ENCODE measurements at places on chromosomes 3 and 15. TPM values are rescaled to one million over a fixed set of nuclear protein-coding genes. Genes with fewer than 3 reads are reported as not detected.
A peak's percentile ranks its signal among the peaks of the same experiment; 100 is the strongest.

GRCh38 chr3:186915806-186916796, 14.2 kb upstream of the ST6GAL1 start:
- H3K36me3 ChIP-seq, result no peaks in the 10 kb centered on the region
- no peaks in the 10 kb centered on the region for H3K4me1 ChIP-seq

DNA sequence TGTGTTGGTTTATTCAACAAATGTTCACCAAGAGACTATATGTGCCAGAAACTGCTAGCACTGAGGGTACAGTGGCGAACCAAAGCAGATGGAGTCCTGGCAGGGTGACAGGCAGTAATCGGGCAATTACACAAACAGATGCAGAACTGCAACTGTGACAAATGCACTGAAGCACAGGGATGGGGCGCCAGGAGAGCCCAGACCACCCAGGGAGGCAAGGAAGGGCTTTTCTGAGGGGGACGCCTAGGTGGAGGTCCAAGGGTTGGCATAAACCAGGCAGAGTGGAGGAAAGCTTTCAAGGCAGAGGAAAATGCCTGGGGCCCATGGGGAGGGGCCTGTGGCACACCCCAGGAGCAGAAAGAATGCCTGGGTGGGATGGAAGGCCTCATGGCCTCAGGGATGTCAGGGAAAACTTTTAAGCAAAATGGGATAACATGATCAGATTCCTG, 5.5 kb downstream of the DIS3L start:
- H3K27ac ChIP-seq, result no peak overlapping the region
- H3K4me3 ChIP-seq, result no peak overlapping the region
- H3K36me3 ChIP-seq, result peaks cover 3% of the 10 kb centered on the region
- no peaks in the 10 kb centered on the region for H3K27me3 ChIP-seq
- no peak for DNase-seq
- H3K4me1 ChIP-seq, result peaks cover 5% of the 10 kb centered on the region

Gene LARP6
- total RNA-seq, result 43.3 TPM

Gene CD96
- 13.7 TPM for total RNA-seq

DNA sequence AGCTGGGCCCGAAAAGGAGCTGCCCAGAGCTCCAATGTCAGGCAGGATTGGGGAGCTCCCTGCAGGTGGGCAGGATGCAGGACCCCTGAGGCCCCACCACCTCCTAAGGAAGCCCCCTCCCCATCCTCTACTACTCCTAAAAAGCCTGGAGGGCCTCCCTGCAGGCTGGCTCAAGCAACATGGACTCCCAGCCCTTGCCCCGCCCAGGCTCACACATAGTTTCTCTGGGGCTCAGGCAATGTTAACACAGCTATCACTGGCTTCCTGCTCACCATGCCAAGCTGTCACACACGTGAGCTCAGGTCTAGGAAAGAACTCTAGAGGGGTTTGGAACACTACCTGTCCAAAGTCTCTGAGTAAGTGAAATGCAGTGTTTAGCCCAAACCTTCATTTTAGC, 65.4 kb upstream of the ZNF148 start:
- peaks cover 26% of the 10 kb centered on the region for H3K4me1 ChIP-seq
- no peak overlapping the region for H3K4me3 ChIP-seq
- no peak for DNase-seq
- no peaks in the 10 kb centered on the region for H3K27me3 ChIP-seq
- H3K27ac ChIP-seq, result no peak overlapping the region

- H3K27me3 ChIP-seq, result no peaks in the 10 kb centered on the region
- DNase-seq, result no peak
These were observed 40.7 kb downstream of the C2CD4B start for GRCh38 chr15:62124176-62124972.

Gene A4GNT
- not detected for total RNA-seq

GRCh38 chr3:59426821-59427565, 377.2 kb upstream of the CFAP20DC start:
- H3K4me1 ChIP-seq, result no peaks in the 10 kb centered on the region
- no peaks in the 10 kb centered on the region for H3K36me3 ChIP-seq
- no peak overlapping the region for H3K4me3 ChIP-seq
- H3K27ac ChIP-seq, result no peak overlapping the region
- no peaks in the 10 kb centered on the region for H3K27me3 ChIP-seq

- H3K36me3 ChIP-seq, result peaks cover 7% of the 10 kb centered on the region
- H3K4me3 ChIP-seq, result peak overlapping the region; percentile 27
- no peak for DNase-seq
- peaks cover 25% of the 10 kb centered on the region for H3K4me1 ChIP-seq
These were observed 47.0 kb downstream of the CALML4 start for GRCh38 chr15:68158046-68158628.

GRCh38 chr3:189455641-189456417, 175.4 kb upstream of the TP63 start:
- H3K4me1 ChIP-seq, result peaks cover 3% of the 10 kb centered on the region
- no peak overlapping the region for H3K4me3 ChIP-seq
- DNase-seq, result no peak
- no peak overlapping the region for H3K27ac ChIP-seq

DNA sequence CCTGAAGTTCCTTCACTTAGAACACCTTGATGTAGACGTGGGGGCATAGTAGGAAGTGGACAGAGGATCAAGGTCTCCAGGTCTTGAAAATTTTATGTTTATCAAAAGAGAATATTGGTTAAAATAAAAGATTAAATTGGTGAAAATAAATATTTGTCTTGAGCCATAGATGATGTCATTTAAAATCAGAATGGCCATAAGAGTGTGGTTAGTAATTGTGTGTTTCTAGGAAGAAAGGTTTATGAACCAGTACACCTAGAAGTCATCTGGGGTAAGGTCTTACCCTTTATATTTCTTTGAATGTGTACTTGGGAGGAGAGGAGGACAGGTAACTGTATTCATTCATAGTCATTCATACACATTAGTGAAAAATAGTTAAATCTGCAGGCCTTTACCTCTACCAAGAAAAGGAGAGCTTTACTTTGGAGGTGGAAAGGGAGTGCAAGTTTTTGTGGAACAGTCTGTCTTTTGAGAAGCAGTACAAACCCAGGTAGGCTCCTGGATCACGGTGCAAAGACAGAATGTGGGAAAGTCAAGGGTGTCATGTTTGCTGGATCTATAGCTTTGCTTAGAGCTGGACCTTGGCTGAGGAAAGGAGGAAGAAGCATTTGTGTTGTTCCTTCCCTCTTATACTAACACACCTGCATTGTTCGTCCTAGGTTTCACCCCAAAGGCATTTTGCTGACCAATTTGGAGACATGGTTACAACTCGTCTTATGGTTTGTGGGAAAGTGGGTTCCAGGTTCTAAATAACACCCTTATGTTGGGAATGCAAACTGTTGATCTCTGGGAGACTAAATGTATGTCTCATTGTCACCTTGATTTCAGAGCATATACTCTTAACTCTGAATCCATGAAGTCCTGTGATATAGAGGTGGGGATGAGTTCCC, 6.2 kb downstream of the SCAANT1 start:
- DNase-seq, result no peak
- H3K27me3 ChIP-seq, result no peaks in the 10 kb centered on the region
- no peak overlapping the region for H3K4me3 ChIP-seq

- H3K27me3 ChIP-seq, result no peaks in the 10 kb centered on the region
- no peak overlapping the region for H3K27ac ChIP-seq
- no peak for DNase-seq
- H3K4me1 ChIP-seq, result no peaks in the 10 kb centered on the region
- no peak overlapping the region for H3K4me3 ChIP-seq
These were observed 47.3 kb downstream of the EIF3J start for GRCh38 chr15:44584162-44584749.

Gene LSM3
- 4.9 TPM for total RNA-seq

GRCh38 chr3:42036483-42036823, 54.7 kb upstream of the TRAK1 start:
- no peaks in the 10 kb centered on the region for H3K27me3 ChIP-seq
- DNase-seq, result no peak
- peaks cover 65% of the 10 kb centered on the region for H3K4me1 ChIP-seq
- peak overlapping the region; percentile 75 for H3K27ac ChIP-seq
- no peak overlapping the region for H3K4me3 ChIP-seq

- H3K36me3 ChIP-seq, result no peaks in the 10 kb centered on the region
- no peaks in the 10 kb centered on the region for H3K27me3 ChIP-seq
- no peak for DNase-seq
- no peak overlapping the region for H3K4me3 ChIP-seq
- H3K27ac ChIP-seq, result no peak overlapping the region
These were observed 191.8 kb downstream of the LSAMP start for GRCh38 chr3:116253511-116253910.

Gene ACOX2
- total RNA-seq, result 22.2 TPM

Gene ERC2
- total RNA-seq, result not detected

Gene ANKRD34C
- not detected for total RNA-seq

Gene C3orf22
- total RNA-seq, result not detected

DNA sequence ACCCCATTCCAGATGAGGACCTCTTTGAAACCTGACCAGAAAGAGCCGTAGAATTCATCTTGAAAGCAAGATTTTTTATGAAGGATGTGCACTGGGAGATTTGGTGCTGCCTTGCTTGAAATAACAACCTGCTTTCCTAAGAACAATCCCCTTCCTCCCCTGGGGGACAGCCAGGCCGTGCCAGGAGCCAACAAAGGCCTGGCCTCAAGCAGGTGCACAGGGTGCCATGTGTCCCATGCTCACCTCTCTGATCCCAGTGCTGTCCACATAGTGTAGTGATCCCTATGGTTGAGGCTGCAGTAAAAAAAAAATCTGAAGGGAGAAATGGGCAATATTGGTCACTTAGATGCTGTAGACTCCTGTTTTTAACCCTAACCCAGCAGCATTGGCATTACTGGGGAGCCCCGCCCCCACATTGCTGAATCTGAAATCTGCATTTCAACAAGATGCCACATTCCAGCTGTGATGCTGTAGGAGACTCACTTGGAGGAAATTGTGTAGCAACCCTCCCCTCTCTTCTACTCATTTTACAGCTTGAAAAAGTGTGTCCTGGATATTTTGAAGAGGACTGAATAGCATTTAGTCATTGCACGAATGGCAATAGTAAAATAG, 171.2 kb downstream of the APBA2 start:
- H3K4me1 ChIP-seq, result no peaks in the 10 kb centered on the region
- no peak for DNase-seq
- H3K27ac ChIP-seq, result no peak overlapping the region
- H3K27me3 ChIP-seq, result no peaks in the 10 kb centered on the region
- no peak overlapping the region for H3K4me3 ChIP-seq

Gene LYZL4
- not detected for total RNA-seq

Gene PLA2G4E
- total RNA-seq, result not detected

DNA sequence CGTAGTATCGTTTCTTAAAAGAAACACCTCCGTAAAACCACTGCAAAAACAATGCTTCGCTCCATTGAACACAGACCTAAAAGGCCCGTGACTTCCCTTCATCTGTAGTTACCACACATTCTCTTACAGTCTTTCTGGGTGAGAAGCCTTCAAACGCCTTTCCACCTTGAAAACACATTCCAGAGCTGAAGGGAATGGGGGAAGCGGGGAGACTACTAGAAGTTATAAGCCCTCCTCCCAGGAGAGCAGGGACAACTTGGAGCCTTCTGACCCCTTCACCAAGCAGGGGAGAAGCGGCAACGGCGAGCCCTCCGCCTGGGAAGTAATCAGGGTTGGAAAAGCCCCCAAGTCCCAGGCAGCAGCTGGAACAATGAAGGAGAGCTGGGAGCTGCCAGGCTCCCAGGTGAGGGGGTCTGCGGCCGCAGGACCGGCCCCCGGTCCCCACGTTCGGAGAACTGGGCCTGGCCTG, 461 bp downstream of the SECISBP2L start:
- DNase-seq, result no peak
- peak overlapping the region; percentile 66 for H3K27ac ChIP-seq
- peak overlapping the region; percentile 100 for H3K4me3 ChIP-seq

Gene EPHA3
- 10.2 TPM for total RNA-seq

GRCh38 chr3:52317208-52318000, 1.3 kb downstream of the DNAH1 start:
- no peaks in the 10 kb centered on the region for H3K36me3 ChIP-seq
- H3K4me3 ChIP-seq, result peak overlapping the region; percentile 67
- peaks cover 16% of the 10 kb centered on the region for H3K4me1 ChIP-seq

- peaks cover 26% of the 10 kb centered on the region for H3K4me1 ChIP-seq
- H3K27ac ChIP-seq, result no peak overlapping the region
- no peak for DNase-seq
- H3K36me3 ChIP-seq, result no peaks in the 10 kb centered on the region
- H3K4me3 ChIP-seq, result peak overlapping the region; percentile 99
These were observed 2.0 kb downstream of the XRN1 start for GRCh38 chr3:142445816-142446254.

DNA sequence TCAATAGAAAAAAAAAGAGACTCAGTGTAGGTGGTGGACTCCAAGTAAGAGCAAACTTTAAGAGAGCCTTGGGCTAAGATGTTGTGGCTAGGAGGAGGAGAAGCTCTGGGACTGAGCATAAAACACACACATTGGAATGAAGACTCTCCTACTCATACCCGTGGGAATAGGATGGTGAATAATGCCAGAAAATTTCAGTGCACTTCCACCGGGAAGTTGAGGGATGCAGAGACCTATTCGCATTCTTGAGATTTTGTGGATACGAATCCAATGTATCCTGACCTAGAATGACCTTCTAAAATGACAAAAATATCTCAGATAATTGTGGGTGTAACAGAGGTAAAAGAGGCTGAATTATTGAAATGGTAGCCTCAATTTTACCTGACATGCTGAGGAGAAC, 388.7 kb upstream of the SGO1 start:
- no peak overlapping the region for H3K27ac ChIP-seq
- H3K27me3 ChIP-seq, result no peaks in the 10 kb centered on the region
- H3K4me3 ChIP-seq, result no peak overlapping the region
- no peaks in the 10 kb centered on the region for H3K4me1 ChIP-seq

DNA sequence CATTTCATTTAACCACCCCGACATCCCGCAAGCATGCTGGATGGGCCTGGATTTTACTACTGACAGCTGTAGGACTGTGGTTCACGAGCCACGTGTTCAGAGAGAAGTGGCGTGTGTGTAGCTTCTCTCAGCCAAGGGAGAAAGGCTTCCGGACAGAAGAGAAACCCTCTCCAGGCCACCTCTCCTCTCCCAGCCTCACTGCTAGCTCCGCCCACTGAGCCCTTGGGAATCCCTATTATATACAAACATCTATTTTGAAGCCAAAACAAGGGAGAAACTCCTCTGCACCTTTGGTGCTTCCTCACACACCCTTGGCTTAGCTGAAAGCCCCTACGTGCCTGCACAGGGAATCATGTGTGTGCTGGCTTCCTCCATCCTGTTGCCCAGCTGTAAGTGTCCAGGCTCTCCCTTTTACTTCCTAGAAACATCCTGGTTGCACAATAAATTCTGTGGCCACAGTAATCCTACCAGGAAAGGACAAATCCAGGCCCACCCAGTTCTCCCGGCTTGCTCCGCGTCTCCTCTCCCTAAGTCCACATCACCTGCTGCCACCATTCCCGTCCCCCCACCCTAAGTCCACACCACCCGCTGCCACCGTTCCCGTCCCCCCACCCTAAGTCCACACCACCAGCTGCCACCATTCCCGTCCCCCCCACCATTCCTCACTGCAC, 30.5 kb downstream of the PCSK6 start:
- no peak for DNase-seq
- H3K27me3 ChIP-seq, result no peaks in the 10 kb centered on the region
- H3K4me1 ChIP-seq, result no peaks in the 10 kb centered on the region
- H3K4me3 ChIP-seq, result no peak overlapping the region

Gene GOLGA6L7
- not detected for total RNA-seq

GRCh38 chr3:112056451-112056929, 22.0 kb downstream of the TMPRSS7 start:
- DNase-seq, result no peak
- H3K4me3 ChIP-seq, result no peak overlapping the region
- peaks cover 7% of the 10 kb centered on the region for H3K4me1 ChIP-seq
- H3K36me3 ChIP-seq, result no peaks in the 10 kb centered on the region
- H3K27me3 ChIP-seq, result no peaks in the 10 kb centered on the region

GRCh38 chr3:139120086-139121056, 75.7 kb upstream of the PRR23C start:
- no peaks in the 10 kb centered on the region for H3K27me3 ChIP-seq
- no peaks in the 10 kb centered on the region for H3K4me1 ChIP-seq
- DNase-seq, result no peak

GRCh38 chr3:80000022-80000421, 232.2 kb upstream of the ROBO1 start:
- H3K27me3 ChIP-seq, result no peaks in the 10 kb centered on the region
- no peaks in the 10 kb centered on the region for H3K4me1 ChIP-seq
- H3K36me3 ChIP-seq, result no peaks in the 10 kb centered on the region
- H3K4me3 ChIP-seq, result no peak overlapping the region

Gene DUSP7
- 42.2 TPM for total RNA-seq
